ENCODE measurements at places on chromosomes 12 and 14.

GRCh38 chr12:76879710-76880518 lies 1.1 kb upstream of the CSRP2 start:
- no peak for DNase-seq

- DNase-seq, result no peak
Observed at GRCh38 chr14:97874394-97874793, 1077.2 kb downstream of the VRK1 start.

- DNase-seq, result no peak
Observed at GRCh38 chr14:102394717-102395375, 32.1 kb downstream of the TECPR2 start.

DNA sequence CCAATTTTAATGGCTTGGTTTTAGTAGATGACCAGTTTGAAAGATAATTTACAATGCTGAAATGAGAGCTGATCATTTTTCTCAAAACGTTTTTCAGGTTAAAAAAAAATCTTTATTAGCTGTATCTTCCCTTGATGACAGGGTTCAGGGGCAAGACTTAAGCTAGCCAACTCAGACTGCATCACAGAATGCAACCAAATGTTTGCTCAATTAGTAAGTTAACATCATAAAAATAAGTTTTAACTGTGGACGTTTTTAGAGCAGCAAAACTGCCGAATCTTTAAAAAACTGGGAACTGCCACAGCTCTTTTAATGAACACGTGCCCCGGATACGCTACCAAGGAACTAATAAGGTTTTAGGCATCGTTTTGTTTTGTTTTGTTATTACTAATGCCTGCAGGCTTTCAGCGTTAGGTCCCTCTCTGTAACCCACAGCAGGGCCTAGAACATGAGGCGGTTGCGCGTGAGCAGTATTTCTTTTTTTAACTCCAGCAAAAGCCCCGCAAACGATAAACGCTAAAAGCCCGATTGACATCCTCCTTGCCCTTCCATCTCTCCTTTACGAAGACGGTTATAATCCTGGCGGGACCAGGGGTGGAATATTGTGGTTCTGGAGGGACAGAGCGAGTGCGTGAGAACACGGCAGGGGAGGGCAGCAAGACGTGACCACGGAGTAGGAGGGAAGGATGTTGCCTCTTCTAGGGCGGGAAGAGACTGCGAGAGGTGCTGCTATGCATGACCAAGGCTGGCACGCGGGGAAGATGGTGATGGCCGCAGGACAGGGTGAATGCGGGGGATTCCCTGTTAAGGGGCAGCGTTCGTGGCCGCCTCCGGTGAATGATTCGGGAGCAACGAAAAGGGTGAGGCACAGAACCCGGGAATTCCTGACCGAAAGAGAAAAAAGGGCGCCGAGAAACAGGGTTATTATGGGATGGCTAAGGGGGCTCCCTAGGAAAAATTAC lies 652 bp downstream of the SUPT16H start:
- DNase-seq, result peak; percentile 23

GRCh38 chr12:67239061-67239460 lies 30.1 kb upstream of the CAND1 start:
- DNase-seq, result no peak

GRCh38 chr14:60878536-60878935 lies 102.3 kb downstream of the TRMT5 start:
- no peak for DNase-seq

DNA sequence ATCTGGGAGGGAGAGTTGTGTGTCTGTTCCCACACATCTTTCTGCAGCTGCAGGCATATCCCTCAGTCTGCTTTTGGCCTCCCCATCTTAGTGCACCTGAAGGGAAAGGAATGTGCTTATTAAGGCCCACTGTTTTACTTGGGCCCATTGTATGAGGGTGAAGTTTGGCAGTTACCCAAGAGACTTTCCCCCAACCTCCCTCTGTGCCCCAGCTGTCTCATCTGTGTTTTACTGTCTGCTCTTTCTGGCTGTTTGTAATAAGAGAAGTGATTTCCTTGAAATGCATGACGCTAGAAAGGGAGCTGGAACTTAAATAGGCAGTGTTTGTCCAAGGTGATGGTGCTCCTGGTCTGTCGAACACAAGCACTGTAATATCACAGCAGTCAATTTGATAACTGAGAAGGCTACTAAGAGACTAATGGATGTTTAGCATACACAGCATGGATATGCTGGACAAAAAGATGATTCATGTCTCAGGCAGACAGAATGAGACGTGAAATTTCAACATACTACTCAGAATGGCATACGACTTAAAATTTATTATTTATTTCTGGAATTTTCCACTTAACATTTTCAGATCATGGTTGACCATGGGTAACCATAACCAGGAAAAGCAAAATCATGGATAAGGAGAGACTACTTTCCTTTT lies 43.6 kb downstream of the FSCB start:
- no peak for DNase-seq

- DNase-seq, result no peak
Observed at GRCh38 chr12:80968326-80968725, 30.6 kb upstream of the LIN7A start.

- no peak for DNase-seq
Observed at GRCh38 chr14:38941488-38941887, 161.5 kb downstream of the SEC23A start.

DNA sequence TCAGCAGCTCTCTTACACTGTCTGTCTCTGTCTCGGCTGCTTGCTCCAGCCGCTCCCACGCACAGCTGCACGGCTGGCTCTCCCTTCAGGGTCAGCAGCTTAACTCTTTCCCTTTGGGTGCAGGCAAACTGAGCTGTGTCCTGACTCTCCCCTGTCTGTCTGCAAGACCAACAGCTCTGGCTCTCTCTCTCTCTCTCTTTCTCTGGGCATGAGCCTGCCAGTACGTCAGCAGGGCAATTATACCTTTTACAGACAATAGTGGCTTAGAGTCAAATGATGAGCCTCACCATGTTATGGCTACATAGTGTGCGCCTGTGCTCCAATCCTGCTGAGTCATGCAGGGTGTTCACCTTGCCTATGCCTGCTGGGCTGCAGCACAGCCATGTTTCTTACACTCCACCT lies 120.5 kb upstream of the DDHD1 start:
- peak; percentile 24 for DNase-seq

DNA sequence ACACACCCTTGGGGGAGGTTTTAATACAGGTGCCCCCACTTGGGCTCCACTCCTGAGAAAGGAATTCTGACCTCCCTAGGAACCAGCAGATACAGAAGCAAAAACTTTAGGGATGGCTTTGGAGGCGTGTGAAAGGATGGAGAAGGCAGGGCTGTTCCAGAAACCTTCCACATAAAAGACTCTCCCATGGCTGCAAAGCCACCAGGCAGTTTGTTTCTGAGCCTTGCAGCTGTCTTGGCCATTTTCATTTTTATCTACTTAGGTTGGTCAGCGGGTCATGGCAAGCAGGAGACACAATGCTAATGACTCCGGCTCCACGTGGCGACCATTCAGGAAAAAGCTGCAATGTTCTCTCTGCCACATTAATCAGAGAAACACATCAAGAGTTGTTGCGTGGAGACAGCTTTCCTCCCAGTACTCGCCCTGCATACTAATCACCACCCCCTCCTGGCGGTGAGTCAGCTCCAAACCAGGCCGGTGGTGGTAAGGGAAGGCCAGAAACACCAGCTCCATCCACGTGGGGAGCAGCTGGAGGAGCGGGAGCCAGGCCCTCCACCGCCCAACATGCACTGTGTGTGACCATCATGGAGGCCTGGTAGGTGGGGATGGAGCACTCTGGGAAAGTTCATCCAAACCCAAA lies 30.9 kb upstream of the IRF2BPL start:
- DNase-seq, result no peak

DNA sequence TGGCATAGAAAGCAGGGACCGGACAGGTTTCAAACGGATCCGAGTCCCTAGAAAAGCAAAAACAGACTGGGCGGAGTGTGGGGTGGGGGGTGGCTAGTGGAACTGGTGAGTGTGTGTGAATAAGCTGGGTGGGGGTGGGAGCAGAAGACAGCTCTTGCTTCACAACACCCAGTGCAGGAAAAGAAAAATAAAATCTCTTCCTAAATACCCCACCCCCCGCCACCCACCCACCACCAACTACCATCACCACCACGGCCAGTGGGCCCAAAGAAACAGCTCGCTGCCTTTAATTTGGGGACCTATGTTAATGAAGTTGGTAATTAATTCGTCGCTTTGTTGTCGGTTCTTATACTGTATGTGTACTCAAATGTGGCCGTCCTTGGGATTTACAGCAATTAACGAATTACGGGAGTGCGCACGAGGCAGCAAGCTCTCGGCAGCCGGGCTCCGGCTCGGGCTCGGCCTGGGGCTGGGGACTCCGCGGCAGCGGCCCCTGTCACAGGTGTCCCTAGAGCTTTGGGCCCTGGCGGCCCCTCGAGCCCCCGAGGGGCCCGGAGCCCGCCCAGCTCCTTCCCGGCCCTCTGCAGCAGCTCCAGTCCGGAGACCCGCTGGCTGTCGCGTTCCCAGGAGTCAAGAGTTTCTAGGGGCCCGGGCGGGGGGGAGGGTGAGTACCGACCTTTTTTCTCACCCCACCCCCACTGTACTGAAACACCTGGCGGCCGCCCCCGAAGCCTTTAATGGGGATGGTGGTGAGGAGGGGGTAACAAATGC lies 1.5 kb upstream of the OTX2 start:
- no peak for DNase-seq

GRCh38 chr14:102086709-102086971 lies 204 bp downstream of the HSP90AA1 start:
- no peak for DNase-seq

DNA sequence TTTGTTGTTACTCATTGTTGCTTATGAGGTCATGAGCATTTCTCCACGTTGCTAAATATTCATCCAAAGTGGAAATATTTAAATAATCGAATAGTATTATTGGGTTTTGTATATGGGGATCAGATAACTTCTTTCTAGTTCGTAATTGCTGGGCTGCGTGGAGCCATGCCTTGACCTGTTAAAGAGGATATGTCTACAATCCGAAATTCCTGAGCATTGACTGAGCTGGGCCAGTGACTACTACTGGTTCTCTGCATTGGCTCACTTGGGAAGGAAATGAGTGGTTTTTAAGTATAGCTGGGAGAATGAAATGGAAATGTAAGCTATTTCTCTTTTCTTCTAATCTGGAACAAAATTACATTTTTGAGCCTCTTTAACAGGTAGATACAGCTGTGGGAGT lies 163.2 kb downstream of the RPL10L start:
- no peak for DNase-seq
